G401 (cell line): ENCODE measurements at places on chromosomes 3 and 15. TPM values are rescaled to one million over a fixed set of nuclear protein-coding genes. Genes with fewer than 3 reads are reported as not detected.

DNA sequence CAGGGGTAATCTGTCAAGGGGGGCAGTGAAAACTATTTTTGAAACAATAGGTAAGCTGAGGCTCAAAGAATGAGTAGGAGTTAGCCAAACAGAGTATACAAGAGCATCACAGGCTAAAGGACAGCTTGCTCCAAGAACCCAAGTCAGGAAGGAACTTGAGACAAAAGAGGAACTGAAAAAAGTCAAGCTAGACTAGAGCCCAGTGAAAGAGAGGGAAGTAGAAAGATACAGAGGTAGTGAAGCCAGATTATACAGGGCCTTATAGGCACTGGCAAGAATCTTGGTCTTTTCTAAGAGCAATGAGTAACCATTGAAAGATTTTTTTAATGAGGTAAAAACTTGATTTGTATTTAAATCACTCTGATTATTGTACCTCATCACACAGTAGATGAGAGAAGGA, 69.9 kb downstream of the FILIP1L start:
- DNase-seq, result no peak

DNA sequence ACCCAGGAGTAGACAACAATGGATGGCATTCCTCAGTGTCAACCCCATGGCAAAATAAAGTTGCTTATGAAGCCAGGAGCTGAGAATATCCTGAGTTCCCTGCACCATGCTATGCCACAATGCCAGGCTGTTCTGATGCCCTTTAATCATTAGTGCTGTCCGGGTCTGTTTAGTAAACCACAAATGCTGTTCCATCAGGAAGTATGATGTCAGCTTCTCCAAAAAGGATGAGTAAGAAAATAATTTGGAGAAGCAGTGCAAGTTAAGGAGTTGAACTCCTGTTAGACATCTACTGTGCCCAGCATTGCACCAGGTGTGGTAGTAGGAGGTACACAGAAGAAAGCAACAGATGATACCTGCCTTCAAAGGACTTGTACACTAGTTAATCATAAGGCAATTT, 67.9 kb upstream of the GUCA1C start:
- DNase-seq, result no peak

- DNase-seq, result no peak
Observed at GRCh38 chr3:127068871-127069270, 86.0 kb downstream of the PLXNA1 start.

DNA sequence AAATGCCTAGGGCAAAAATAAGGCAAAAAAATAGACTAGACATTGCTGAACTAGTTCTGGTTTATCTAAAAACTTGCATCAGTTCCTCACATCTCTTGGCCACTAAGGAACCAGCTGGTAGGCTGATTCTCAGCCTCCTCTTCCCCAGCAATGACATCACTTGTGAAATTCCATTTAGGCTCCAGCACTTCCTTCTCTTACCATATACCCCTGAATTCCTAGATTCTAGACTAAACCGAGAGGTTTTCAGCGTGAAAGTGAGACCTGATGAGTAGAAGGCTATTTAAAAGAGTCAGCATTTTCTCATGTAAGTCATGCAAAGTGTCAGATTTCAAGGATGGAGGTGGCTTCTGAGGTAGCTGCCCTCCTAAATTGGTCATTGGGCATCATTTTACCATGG, 247.1 kb upstream of the CDIN1 start:
- no peak for DNase-seq

DNA sequence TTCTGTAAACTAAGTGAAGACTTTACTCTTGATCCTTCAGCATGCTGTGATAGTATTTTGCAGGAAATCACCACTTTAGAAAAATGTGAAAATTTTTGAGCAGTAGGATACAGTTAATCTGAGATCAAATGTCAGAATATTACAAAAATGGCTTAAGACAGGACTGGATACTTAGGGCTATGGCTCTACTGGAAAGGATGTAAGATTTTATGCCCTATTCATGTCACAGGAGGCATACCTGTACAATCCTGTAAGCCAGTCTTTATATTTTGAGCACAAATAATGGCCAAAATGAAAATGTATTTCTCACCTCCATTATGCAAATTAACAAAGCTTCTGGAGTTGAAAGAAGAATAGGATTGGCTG, 8.6 kb upstream of the TGFBR2 start:
- DNase-seq, result no peak

Gene PDHB
- 341 and 345 TPM in 2 replicates for total RNA-seq

Gene MAGI1
- 7.7 and 11.0 TPM in 2 replicates for total RNA-seq

Gene NR2F2
- 2.3 and 3.6 TPM in 2 replicates for total RNA-seq

Gene C3orf62
- total RNA-seq, result 0.31 and 1.7 TPM in 2 replicates

Gene ACKR2
- total RNA-seq, result not detected in 2 replicates
